ENCODE measurements at places on chromosomes 12 and 14. TPM values are rescaled to one million over a fixed set of nuclear protein-coding genes. Genes with fewer than 3 reads are reported as not detected.

Gene PLXNC1
- 12.3 TPM for total RNA-seq

Gene KLHL33
- under 0.01 TPM for total RNA-seq

Gene GPR84
- not detected for total RNA-seq

Gene SCN8A
- 0.88 TPM for total RNA-seq

Gene FOXN4
- total RNA-seq, result not detected

Data from placental pericyte (primary cell).